ENCODE measurements at places on chromosomes 3 and 15.

GRCh38 chr3:3302964-3303363 lies 123.5 kb upstream of the CRBN start:
- no peak for DNase-seq

DNA sequence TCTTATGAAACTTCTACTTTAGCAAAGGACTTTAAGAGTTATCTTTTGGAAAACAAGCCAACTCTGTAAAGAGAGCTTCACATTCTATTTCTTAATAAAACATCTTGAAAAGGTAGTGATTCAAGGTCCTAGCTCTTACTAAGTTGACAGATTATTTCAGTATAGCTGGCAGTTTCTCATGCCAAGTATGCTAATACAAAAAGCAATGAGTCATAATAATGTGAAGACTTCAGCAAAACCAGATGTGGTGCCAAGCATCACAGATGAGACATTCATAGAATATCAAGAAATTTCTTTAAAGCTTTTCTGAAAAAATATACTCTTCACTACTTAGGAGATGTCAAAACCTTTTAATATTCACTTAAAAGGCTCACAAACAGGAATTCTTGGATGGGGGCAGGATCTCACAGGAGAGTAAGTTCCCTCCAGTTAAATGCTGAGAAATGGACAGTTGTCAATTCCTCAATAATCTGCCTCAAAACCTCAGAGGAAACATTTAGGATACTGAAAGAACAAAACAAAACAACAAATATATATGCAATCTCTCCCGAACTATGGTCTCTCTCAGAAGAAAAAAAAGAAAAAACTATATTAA lies 45.6 kb downstream of the DCBLD2 start:
- DNase-seq: no peak

- no peak for DNase-seq
These were observed 18.5 kb upstream of the REC114 start for GRCh38 chr15:73424506-73424905.

- DNase-seq: no peak
These were observed 38.1 kb upstream of the LEKR1 start for GRCh38 chr3:156787926-156788663.

DNA sequence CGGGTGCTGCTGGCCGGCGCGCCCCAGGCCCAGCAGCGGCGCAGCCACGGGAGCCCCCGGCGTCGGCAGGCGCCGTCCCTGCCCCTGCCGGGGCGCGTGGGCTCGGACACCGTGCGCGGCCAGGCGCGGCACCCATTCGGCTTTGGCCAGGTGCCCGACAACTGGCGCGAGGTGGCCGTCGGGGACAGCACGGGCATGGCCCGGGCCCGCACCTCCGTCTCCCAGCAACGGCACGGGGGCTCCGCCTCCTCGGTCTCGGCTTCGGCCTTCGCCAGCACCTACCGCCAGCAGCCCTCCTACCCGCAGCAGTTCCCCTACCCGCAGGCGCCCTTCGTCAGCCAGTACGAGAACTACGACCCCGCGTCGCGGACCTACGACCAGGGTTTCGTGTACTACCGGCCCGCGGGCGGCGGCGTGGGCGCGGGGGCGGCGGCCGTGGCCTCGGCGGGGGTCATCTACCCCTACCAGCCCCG lies 777 bp downstream of the LOXL1 start:
- DNase-seq: no peak
